ENCODE measurements at places on chromosomes 2 and 18. TPM values are rescaled to one million over a fixed set of nuclear protein-coding genes. Genes with fewer than 3 reads are reported as not detected.

DNA sequence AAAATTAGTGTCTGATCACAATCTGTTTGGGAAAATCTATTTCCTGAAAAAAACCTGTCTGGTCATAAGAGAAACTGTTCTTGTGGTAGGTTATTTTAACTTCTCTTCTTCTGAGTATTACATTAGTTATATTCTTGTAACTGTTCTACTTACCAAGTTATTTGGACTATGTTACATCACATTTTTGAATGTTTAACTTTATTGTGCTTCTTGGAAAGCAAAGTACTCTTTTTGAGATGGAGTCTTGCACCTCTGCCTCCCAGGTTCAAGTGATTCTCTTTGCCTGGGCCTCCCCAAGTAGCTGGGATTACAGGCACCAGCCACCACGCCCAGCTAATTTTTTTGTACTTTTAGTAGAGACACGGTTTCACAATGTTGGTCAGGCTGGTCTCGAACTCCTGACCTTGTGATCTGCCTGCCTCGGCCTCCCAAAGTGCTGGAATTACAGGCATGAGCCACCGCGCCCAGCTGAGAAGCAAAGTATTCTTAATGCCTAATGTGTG lies 39.4 kb downstream of the AFTPH start:
- no peaks in the 10 kb centered on the region for H3K4me1 ChIP-seq
- H3K27ac ChIP-seq = no peak overlapping the region

- peaks cover 76% of the 10 kb centered on the region for H3K36me3 ChIP-seq
- H3K27ac ChIP-seq = no peak overlapping the region
- no peaks in the 10 kb centered on the region for H3K27me3 ChIP-seq
- H3K4me3 ChIP-seq = no peak overlapping the region
- H3K4me1 ChIP-seq = no peaks in the 10 kb centered on the region
Observed at GRCh38 chr2:201275069-201275468, 14.7 kb downstream of the CASP8 start.

DNA sequence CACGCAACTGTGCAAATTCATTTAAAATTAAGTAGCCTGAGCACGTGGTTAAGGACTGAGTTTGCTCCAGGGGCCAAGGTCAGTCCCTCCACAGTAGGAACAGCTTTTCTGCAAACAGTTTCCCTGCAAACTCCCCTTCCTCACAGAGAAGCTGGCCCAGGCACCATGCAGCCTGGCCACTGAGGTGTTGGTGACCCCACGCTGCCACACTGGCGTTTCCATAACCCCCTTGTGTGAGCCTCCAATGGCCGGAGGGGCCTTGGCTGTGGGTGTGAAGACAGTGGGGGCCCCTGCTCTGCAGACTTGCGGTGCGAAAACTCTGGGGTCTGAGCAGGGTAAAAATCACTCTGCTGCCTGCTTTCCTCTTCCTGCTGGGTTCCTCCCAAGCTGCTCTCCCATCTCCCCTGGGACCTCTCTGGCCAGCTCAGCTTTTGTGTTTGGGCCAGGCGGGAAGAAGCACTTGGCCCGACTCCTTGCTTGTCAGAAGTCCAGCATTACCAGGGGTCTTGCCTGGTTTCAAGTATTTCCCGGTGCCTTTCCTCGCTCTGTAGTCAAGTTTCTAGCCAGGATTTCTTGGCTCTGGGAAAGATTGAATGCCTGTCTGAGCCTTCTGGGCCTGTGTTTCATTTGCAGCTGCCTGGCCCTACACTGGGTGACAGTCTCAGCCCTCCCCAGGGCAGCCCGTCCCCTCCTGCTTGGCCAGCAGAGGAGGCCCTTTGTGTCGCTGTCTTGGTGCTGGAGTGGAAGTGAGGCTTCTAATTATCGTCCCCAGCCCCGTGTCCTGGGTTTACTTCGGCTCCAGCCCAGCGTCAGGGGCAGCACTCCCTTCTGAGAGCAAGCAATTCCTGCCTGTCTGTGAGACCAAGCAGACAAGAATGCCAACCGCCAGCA lies 131.4 kb upstream of the SLC1A4 start:
- no peaks in the 10 kb centered on the region for H3K27me3 ChIP-seq
- no peak overlapping the region for H3K27ac ChIP-seq
- H3K36me3 ChIP-seq = no peaks in the 10 kb centered on the region
- no peak overlapping the region for H3K4me3 ChIP-seq

- H3K36me3 ChIP-seq = no peaks in the 10 kb centered on the region
- peaks cover 2% of the 10 kb centered on the region for H3K4me1 ChIP-seq
- H3K27ac ChIP-seq = no peak overlapping the region
- H3K4me3 ChIP-seq = no peak overlapping the region
- H3K27me3 ChIP-seq = no peaks in the 10 kb centered on the region
- peak; percentile 36 for DNase-seq
Observed at GRCh38 chr18:56995579-56996188, 151.2 kb upstream of the BOD1L2 start.

DNA sequence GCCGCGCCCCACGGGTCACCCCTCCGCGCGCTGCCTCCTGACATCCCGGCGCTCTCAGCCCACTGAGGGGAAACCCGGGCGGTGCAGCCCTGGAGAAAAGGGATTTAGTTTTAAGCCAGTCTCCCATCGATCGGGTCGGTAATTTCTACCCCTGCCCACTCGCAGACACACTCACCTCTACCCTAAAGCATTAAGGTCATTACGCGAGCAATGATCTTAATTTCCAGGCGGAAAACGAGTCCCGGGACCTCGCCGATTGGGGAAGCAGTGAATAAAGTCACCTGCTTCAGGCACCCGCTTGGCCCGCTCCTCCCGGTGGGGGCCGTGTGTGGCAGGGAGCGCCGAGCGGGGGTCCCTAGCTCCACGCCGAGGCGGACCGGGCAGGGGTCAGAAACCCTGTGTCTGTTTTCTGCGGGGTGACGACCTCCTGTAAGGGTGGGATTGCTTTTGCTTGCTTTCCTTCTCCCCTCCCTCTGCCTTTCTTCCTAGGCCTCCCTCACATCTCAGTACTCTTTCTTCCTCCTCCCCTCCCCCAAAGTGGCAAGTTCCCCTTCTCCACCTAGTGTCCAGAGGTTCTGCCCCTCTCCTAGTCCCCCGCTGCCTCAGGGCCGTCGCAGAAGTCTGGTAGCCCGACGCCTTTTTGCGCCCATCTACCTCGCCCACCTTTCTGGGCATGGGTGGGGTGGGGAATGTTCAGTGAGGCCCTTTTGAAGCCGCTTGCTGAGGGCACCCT lies 142.6 kb downstream of the MEIS1 start:
- H3K4me1 ChIP-seq = peaks cover 28% of the 10 kb centered on the region
- peak overlapping the region; percentile 77 for H3K27ac ChIP-seq
- H3K36me3 ChIP-seq = no peaks in the 10 kb centered on the region

- no peak overlapping the region for H3K4me3 ChIP-seq
- no peaks in the 10 kb centered on the region for H3K4me1 ChIP-seq
- H3K36me3 ChIP-seq = no peaks in the 10 kb centered on the region
- no peak overlapping the region for H3K27ac ChIP-seq
- no peak for DNase-seq
- H3K27me3 ChIP-seq = no peaks in the 10 kb centered on the region
Observed at GRCh38 chr2:32229635-32230034, 35.1 kb downstream of the NLRC4 start.

DNA sequence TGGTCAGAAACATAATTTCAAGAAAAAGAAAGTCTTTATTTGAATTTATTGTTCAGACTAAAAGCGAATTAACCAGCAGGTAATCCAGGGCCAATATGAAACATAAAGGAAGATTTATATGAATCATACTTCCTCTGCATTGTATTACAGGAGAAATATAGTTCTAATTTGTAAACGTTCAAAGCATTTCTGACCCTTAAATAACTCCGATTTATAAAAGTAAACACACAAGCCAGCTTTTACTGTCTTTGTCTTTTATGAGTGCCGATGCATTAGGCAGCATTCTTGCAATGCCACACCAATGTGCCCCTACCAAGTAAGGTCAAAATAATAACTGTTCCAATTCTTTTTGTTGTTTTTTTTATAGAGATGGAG lies 118.8 kb upstream of the RBBP8 start:
- DNase-seq = no peak
- peaks cover 11% of the 10 kb centered on the region for H3K4me1 ChIP-seq
- no peaks in the 10 kb centered on the region for H3K27me3 ChIP-seq
- no peaks in the 10 kb centered on the region for H3K36me3 ChIP-seq
- H3K4me3 ChIP-seq = no peak overlapping the region

GRCh38 chr2:207143215-207144172 lies 22.3 kb downstream of the KLF7 start:
- H3K27ac ChIP-seq = peak overlapping the region; percentile 45
- no peaks in the 10 kb centered on the region for H3K27me3 ChIP-seq
- no peak overlapping the region for H3K4me3 ChIP-seq
- H3K4me1 ChIP-seq = peaks cover 2% of the 10 kb centered on the region
- H3K36me3 ChIP-seq = no peaks in the 10 kb centered on the region

Gene C2orf15
- 7.5 TPM for polyA plus RNA-seq

Gene TCF7L1
- 23.1 TPM for polyA plus RNA-seq

Measured in large intestine (tissue), 12 donors.